ENCODE measurements at places on chromosomes 6 and 20.

DNA sequence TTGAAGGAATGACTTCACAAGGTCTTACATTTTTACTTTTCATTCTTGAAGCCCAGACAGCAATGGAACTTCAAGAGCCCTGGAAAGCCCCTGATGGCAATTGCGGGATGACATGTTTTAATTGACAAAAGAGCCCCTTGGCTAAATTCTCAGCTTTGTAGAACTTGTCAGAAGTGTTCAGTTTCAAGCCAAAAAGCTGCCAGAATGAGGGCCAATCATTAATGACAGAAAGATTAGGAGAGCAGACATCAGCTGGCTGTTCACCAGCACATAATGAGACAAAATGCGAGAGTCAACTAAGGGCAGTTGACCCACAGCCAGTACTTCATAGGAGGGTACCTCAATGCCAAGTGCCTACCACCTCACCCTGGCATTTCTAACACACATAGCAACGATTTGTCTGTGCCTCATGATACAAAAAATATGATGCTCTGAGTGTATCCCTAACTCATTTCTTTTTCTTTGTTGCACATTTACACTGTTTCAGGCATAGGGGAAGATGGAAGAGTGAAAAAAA lies 243.1 kb downstream of the MYLK4 start:
- DNase-seq = no peak

DNA sequence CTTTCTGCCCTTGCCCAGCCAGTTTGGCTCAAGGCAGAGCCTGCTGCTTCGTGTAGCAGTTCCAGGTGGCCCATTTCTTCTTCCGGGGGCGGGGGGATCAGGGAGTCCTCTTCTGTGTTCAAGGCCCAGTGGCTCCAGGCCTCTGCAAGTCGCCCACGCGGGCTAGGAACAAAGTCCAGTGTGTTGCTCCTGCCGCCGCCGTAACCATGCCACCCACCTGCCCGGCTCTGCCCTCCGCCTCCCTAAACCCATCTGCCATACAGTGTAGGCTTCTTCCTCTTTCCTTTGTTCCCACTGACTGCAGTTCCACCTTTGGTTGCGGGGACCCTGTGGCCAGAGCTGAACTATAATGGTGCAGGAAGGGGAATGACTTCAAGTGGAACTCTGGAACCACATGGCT lies 43.9 kb upstream of the SRF start:
- no peak for DNase-seq

DNA sequence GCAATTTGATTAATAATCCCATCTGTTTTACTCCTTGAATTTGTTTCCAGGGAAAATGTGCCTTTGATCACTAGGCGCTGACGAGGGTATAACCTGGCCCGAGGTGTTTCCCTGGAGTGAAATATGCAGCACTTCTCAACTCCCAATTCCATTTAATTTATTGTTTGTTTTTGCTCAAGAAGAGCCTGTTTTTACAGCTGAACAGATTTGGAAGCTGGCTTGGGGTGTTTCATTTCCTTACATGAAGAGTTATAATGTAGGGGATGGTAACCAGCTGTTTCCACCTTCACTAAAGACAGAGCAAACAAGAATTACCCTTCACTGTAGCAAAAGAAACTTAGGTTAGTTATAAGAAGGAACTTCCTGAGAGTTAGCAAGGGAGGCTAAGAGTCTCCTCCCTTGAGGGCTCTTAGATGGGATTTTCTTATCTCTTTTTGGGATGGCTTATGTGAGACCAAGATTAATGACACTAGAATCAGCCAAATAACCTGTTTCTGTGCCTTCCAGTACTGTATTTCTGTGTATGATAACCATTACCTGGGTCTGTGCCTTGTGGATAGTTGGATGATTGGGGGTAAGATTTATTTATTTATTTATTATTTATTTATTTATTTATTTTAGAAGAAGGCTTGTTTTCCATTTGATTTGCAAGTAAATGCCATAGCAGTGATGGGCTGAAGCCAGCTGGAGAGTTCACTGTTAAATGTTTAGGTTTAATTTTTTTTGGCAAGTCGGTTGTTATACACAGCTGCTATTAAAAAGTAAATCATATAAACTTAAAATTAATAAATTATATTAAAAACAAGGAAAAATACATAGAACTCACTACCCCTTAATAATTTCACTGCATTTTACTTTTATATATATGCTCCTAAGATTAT lies 162.2 kb upstream of the BMP2 start:
- DNase-seq = no peak

DNA sequence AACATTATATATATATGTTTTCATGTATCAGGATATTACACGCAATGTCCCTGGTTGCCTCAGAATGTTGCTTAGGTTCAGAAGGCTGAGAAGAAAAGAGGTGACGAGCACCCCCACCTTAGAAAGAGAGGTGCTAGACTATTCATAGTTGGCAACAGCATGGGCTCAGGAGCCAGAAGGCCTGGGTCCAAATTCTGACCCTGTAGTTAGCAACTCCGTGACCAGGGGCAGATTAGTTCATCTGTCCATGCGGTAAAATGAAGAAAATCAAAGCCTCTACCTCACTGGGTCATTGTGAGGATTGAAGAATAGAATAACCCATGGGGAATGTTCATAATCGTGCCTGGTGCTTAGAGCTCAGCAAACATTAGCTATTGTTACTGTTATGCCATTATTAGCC lies 5.4 kb upstream of the SIRT5 start:
- DNase-seq = no peak

- DNase-seq = no peak
Measured at GRCh38 chr6:1065986-1066385, 245.9 kb upstream of the FOXQ1 start.

DNA sequence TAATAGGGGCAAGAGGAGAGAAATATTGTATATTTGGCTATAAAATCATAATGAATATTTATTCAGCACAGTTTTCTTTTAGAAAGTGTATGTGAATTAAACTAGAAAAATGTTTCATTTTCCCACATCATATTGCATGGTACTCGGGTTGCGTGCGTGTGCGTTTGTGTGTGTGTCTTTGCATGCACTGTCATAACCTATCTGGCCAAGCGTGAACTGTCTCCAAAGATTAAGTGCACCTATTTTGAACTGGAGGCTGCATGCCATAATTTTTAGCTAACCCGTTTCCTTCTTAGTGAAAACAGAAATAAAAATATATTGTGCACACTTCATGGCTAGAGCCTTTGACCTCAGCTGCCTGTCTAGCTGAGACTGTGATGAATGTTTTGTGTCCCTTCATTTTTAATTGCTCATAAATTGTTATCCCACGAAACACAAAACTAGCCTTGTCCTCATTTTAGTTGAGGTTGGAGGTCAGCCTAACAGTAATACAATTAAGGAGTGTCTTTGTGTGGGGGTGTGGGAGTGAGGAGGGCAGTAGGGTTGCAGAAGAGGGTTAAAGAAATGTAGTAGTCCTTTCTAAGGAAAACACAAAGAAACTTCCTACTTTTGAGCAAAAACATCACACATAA lies 336.1 kb upstream of the POU3F2 start:
- DNase-seq = peak; percentile 10

GRCh38 chr6:45388328-45388727 lies 10.6 kb upstream of the SUPT3H start:
- no peak for DNase-seq

GRCh38 chr6:17866876-17867444 lies 120.5 kb downstream of the KIF13A start:
- DNase-seq = no peak

DNA sequence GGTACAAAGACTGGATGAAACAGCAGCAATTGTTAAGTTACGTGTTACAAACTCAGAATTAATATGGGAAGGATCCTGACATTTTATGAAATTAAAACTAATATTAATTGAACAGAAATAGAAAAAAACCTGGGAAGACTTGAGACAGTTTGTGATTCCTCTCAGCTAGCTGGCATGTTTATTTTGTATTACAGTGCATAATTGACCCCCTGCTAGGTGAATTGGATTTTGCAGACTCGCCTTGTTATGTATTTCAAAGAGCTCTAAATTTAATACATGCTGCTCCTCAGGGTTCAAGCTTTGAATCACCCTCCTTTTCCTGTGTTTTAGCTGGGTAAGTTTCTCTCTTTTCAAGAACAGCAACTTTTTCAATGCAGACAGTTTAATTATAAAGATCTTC lies 339.4 kb downstream of the PLCB1 start:
- peak; percentile 87 for DNase-seq

DNA sequence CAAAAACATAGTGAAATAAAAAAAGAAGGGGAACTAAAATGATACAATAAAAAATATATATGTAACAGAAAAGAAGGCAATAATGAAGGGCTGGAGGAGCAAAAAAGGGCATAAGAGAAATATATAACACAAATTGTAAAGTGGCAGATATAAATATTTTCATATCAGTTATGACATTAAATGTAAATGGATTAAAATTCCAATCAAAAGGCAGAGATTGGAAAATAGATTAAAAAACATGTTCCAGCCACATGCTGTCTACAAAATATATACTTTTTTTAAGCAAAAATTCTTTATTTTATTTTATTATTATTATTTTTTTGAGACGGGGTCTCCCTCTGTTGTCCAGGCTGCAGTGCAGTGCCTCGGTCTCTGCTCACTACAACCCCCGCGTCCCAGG lies 23.9 kb upstream of the NT5E start:
- DNase-seq = no peak

DNA sequence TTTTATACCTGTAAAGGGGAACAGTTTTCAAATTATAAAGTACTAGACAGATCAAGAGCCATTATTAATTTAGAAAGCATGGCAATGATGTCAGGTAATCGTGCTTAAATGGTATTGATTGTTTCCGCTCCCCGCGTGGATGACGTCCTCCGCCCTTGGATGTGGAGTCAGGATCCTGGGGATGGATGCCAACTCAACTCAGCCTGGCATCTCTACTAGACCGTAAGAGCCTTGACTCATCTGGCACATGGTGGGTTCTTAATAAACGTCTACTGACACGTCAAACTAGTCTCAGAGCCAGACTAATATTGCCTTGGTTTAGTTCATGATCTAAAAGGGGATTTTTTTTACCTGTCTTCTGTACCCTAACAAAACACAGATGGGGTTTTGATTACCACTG lies 80.2 kb downstream of the LRFN2 start:
- no peak for DNase-seq

DNA sequence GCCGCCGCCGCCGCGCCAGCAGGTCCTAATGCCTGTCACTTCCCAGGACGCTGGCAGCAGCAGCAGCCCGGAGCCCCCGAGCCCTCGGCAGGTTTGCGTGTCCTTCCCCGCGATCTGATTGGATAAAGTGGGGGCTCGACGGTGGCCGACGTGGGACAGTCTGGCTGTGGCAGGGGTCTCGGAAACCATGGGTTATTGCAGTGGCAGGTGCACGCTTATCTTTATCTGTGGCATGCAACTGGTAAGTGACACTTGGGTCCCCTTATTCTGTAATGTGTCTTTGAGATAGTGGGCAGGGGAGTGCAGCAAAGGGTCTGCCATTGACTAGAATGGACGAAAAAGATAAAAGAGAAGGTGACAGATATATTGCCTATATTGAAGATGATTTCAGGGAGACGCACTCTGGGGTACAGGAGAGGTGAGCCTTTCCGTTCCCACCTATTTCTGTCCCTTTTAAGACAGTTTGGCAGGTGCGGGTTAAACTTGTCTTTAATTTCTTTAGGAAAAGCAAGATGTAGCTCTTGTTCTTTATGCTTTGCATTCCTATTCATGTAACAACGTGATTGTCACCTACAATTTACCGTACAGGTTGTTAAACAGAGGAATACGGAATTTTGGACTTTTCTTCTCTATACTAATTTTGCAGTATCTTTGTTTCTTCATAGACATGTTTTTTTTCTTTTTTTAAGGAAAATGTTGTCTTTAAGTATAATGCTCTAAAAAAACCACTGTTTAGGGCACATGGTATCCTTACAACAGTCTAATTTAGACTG lies 535 bp downstream of the NKAIN2 start:
- DNase-seq = peak; percentile 80

- no peak for DNase-seq
Measured at GRCh38 chr6:34510299-34510698, 44.4 kb downstream of the PACSIN1 start.

- no peak for DNase-seq
Measured at GRCh38 chr6:53074347-53074746, 9.1 kb downstream of the FBXO9 start.

DNA sequence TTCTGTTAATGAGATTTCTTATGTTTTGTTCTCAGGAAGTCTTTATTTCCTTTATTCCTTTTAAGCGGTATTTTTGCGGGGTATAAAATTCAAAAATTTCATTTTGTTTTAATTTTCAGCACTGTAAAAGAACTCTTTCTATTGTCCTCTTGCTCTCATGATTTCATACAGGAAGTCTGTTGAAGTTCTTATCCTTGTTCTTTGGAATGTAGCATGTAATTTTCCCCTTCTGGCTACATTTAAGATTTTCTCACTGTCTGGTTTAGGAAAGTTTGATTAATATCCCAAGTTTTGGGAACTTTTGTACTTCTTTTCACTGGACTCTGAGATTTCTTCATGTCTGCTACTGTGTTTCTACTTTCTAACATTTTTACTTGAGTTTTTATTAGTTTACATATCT lies 581.4 kb upstream of the GJE1 start:
- no peak for DNase-seq

DNA sequence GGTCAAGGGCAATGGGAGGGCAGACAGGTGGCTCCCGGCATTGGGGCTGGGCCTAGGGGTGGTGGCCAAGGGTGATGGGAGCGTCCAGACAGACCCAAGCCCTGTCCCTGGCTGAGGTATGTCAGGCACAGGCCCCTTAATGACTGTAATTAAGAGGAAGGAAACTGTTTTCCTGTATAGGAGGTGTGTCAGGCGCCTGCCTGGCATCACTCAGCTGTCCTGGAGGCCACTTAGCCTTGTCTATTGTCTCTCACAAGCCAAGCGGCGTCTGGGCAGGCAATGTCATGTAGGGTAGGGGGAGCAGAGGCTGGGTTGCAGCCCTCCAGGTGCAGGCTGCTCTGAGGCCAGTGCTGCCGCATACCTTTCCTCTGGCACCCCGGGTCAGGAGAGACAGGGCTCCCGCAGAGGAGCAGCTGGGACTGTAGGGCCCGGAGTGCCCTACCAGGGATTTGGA lies 3.9 kb upstream of the FAM83C start:
- DNase-seq = peak; percentile 95

GRCh38 chr6:27297857-27298730 lies 14.0 kb downstream of the POM121L2 start:
- DNase-seq = no peak

DNA sequence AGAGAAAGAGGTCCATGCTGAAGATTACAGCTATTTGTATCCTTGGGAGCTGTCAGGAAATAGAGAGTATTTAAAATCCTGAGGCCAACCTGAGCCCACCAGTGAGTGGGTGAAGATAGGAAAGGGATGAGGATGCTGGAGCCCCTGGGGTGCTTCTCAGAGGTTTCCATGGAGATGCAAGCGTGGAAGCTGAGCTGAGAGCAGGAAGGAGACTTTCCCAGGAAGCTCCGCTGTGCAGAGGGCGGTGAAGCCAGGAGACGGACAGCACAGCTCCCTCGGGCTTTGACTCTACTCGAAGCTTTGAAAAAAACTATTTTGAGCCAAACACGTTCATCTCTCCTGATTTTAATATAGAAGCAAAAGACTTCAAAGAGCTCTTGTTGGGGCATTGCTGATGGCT lies 222.1 kb downstream of the SMOC2 start:
- no peak for DNase-seq

GRCh38 chr6:84774985-84775284 lies 10.5 kb upstream of the TBX18 start:
- no peak for DNase-seq

Data from NCI-H1417 (cell line).